ENCODE measurements at places on chromosomes 7 and 10.

DNA sequence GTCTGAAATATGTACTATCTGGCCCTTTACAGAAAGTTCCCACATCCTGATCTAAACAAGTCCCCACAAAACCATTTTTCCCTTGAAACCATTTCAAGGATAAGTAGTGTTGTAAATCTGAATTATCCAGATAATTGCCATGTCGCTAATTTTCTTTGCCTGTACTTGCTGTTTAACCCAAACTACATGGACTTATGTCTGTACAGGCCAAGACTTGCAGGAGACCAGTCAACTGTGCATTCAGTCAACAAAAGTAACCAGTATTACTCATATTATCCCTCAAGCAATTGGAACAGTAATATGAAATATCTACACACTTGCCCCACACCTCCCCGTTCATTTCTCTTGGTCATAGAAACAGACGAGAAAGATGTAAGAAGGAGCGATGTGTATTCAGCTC, 347.8 kb upstream of the NFE2L3 start:
- DNase-seq: no peak

DNA sequence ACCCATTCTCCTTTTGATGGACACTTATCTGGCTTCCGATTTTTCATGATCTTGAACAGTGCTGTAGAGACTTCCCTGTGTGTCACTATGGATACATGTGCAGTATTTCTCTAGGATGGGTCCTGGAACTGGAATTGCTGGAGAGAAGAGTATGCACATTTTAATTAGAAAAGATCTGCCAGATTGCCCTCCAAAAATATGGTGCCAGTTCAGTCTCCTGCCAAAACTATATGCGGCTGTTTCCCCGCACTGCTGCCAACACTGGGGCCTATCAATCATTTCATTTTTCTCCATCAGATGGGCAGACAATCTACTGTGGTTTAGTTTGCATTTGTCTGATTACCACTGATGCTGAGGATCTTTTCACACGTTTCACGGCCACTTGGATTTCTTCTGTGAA, 105.0 kb downstream of the SH2D4B start:
- DNase-seq: no peak

- DNase-seq: no peak
Observed at GRCh38 chr7:46202379-46202778, 281.3 kb upstream of the IGFBP3 start.

- DNase-seq: no peak
Observed at GRCh38 chr7:1692515-1693418, 22.7 kb downstream of the ELFN1 start.

All from iris pigment epithelial cell (primary cell).